ENCODE measurements at places on chromosomes 6 and 20. TPM values are rescaled to one million over a fixed set of nuclear protein-coding genes. Genes with fewer than 3 reads are reported as not detected.

Gene ARMC2
- total RNA-seq, result 11.0 TPM

Gene HCRTR2
- total RNA-seq, result not detected

Gene RAD21L1
- not detected for total RNA-seq

Gene IRF4
- 0.89 TPM for total RNA-seq

Gene RNF182
- 0.19 TPM for total RNA-seq

Gene DEFB132
- total RNA-seq, result not detected

DNA sequence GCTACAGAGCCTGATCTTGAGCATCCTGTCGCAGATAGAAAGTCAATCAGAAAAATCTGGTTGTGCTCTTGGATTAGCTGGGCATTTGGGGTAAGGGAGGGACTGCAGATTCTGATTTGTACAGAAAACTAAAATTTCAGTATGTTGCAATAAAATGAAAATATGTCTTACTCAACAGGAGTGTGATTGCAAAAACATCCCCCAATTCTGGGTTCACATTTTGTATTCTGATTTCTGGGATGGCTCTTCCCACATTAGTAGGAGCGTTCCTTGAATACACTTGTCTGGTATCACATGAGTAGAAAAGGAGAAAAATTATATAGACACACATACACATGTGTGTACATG, 40.5 kb downstream of the PANK2 start:
- DNase-seq, result no peak

- DNase-seq, result no peak
Measured at GRCh38 chr6:42049116-42049809, 1.1 kb upstream of the TAF8 start.

DNA sequence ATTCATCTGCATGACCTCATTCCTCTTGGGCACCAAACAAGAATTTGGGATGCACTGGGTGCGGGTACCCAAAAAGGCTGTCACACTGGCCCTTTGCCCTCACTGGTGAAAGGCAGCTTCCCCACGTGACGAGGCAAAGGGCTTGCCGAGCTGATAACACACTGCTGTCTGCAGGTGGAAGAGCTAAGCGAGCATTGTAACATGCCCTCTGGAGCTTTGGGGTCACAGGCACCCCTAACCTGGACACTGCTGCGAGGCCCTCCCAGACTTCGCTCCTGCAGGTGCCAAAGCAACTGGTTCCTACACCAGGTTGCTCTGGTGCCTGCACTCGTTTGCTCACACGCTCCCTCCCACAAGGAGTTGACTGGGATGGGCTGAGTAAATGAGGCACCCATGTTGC, 1595.7 kb downstream of the HACE1 start:
- DNase-seq, result no peak

GRCh38 chr6:42402184-42402583, 49.5 kb downstream of the TRERF1 start:
- no peak for DNase-seq

GRCh38 chr6:38115626-38116008, 296.1 kb downstream of the ZFAND3 start:
- no peak for DNase-seq

- DNase-seq, result no peak
Measured at GRCh38 chr20:48696671-48697070, 131.1 kb downstream of the PREX1 start.

- no peak for DNase-seq
Measured at GRCh38 chr6:140203661-140204147, 829.3 kb upstream of the CITED2 start.

- DNase-seq, result no peak
Measured at GRCh38 chr6:4350567-4351519, 215.5 kb upstream of the ECI2 start.

DNA sequence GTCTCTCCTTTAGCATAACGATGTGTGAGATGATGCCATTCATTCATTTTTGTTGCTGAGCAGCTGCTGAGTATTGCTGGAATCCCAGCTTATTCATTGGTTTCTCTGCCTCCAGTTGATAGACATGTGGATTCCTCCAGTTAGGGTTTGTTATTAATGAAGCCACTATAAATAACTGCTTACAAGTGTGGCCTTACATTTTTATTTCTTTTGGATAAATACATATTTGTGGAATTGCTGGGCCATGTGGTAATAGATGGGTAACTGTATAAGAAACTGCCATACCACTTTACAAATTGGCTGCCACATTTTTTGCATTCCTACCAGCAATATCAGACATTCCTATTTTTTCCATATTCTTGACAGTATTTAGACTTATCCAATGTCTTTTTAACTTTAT, 2.6 kb upstream of the HLA-B start:
- no peak for DNase-seq

DNA sequence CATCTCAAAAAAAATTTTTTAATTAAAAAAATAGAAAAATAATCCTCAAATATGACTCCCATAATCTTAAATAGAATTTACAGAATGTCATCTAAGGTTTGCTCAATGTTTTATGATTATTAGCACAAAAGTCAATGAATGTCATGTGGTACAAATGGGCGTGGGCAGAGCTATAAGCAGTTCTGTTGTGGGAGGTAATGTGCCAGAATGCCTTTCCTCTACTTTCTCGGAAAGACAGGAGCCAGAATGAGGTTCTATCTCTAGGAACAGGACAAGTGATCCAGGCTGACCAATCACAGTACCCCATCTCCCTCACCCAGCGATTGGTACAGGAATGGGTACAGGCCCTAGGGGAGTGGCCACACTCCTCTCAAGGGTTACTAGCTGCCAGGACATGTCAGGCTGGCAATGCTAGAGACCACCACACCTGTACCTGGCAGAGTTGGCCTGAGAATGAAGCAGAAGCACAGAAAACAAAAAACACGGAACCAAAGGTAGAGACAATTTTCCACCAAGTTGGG, 15.1 kb downstream of the RALGAPA2 start:
- no peak for DNase-seq

GRCh38 chr6:43481591-43482236, 4.3 kb downstream of the TJAP1 start:
- DNase-seq, result no peak

GRCh38 chr6:346386-347030, 45.0 kb upstream of the IRF4 start:
- no peak for DNase-seq

DNA sequence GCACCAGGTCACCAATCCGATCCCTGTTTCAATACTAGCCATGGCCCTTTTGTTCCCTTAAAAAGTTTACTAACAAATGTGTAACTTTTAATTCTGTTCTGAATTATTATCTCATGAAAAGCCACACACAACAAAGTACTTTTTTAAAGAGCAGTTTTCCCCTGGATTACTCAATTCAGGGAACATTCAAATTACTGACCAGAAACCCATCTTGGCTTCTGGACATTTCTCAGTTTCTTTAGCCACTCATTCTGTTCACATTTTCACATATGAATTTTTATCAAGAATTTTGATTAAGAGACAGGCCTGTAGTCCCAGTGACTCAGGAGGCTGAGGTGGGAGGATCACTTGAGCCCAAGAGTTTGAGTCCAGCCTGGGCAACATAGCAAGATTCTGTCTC, 47.4 kb downstream of the INSM1 start:
- DNase-seq, result no peak

GRCh38 chr20:64035066-64035932, 683 bp upstream of the C20orf204 start:
- no peak for DNase-seq

DNA sequence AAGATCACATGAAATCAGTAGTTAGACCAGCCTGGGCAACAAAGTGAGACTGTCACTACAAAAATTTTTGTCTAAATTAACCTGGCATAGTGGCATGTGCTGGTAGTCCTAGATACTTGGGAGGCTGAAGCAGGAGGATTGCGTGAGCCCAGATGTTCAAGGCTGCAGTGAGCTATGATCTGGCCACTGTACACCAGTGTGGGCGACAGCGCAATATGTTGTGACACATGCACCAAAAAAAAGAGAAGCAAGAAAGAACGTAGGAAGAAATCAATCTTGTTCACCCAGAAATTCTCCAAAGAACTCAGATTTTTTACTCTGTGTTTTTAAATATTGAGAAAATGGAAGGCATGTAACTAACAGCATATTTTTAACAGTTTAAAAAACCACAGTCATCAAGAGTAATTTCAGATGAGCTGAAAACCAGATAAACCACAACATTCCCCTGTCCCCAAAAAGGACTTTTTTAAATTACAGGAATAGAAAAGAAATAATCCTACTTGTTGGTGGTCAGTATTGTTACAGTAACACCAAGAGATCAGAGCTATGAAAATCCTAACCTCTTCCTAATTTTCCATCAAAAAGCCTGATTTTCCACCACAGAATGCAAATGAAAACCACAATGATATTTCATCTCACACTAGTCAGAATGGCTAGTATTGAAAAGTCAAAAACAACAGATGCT, 240.2 kb downstream of the KHDC1L start:
- no peak for DNase-seq

GRCh38 chr6:98946266-98946878, 1.4 kb downstream of the FBXL4 start:
- DNase-seq, result no peak

GRCh38 chr20:406200-407132, 1.6 kb upstream of the RBCK1 start:
- DNase-seq, result no peak

DNA sequence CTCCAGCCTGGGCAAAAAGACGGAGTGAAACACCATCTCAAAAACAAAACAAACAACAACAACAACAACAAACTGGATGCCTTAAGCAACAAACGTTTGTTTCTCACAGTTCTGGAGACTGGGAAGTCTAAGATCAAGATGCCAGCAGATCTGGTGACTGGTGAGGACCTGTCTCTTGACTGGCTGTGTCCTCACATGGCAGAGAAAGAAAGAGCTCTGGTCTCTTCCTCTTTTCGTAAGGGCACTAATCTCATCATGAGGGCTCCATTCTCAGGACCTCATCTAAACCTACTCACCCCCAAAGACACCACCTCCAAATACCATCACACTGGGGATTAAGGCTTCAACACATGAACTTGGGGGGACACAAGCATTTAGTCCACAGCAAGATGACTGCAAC, 13.5 kb upstream of the GFOD1 start:
- no peak for DNase-seq

DNA sequence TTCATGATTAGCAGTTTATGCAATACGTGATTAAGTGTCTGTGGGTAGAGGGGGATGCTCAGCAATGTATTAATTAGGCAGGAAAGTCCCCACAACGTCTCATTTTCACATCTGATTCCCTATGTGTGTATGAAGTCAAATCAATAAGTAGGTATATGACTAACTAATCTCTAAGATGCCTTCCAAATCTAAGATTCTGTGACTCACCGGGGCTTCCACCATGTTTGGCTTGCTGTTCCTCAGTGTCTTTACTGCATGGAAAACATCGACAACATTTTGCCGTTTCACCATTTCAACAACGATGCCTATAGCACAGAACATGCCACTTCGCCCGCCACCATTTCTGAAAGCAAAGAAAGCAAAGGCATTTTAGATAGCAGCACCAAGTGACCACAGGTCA, 72.0 kb upstream of the THEMIS start:
- no peak for DNase-seq

DNA sequence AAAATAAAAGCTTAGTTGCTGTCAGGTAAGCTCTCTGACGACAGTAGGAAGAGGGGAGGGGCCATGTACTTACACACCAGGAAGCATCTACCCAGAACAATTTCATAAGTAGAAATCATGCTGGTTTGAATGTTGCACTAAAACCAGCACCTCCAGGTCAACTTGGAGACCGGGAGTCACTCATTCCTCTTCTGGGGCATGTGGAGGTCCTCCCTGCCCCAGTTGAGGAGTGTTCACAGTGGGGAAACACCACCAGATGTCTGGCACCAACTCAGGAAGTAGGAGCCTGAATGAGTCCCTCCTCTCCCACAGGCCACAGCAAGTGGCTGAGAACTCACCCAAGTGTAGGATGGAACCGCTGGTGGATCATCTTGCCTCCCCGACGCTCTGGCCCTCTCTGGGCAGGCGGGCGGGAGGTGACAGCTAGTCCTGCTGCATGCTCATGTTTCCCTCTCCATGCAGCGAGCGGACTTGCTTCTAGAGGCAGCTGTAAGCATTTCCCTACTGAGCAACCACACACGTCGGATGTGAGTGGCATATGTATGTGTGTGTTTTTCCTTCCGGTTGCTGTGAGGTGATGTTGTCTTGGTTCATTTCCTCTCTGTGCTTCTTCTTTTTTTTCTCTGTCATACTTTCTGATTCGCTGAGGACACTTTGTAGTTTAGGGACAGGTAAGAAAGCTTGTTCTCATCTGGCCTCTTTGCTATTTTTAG, 149.5 kb upstream of the NEDD9 start:
- peak; percentile 83 for DNase-seq

- no peak for DNase-seq
Measured at GRCh38 chr20:32439132-32439829, 81.2 kb downstream of the ASXL1 start.

DNA sequence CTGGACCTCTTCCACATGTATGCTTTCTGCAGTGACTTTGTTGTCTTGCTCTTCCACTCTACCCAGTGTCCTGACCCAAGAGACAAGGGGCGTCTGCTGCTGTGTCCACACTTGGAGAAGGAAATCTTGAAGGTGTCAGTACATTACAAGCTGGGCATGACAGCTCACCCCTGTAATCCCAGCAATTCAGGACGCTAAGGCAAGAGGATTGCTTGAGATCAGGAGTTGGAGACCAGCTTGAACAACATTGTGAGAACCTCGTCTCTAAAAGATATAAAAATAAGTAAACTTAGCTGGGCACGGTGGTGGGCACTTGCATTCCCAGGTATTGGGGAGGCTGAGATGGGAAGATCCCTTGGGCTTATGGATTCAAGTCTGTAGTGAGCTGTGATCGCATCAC, 5.8 kb upstream of the HLA-B start:
- no peak for DNase-seq

GRCh38 chr6:98335594-98335993, 498.8 kb upstream of the POU3F2 start:
- no peak for DNase-seq

DNA sequence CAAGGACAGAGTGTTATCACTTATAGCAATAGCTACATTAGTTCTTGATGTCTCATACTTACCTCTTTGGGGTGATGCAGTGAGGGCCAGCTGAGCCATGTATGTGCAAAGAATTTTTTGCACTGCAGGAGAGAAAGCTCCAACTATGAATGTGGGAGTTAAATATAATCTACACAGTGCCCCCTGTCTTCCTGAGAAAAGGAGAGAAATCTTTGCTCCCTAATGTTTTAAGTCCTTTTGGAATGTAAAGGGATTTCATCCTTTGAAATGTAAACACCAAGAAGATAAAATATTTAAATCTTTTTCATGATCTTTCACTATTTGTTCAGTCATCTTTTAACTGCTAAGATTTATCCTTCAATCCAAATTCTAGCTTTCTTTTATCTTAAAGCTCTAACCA, 822.1 kb downstream of the TENT5A start:
- DNase-seq, result no peak

DNA sequence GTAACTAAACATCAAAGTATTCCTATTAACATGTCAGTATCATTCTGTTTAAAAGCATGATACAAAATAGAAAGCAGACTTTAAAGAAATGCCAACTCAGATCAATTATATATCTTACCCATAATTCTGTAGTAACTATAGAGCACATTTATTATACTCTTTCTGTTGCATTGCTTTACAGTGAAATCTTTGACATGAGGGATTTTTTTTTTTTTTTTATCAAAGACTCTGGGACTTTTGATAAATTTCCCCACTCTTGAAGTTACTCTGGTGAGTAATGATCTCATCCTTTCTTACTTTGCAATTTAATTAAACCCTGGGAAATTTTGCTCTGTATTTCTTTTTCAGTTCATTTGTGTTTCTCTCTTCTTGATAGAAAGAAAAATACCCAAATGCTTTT, 17.4 kb downstream of the ADGRF4 start:
- DNase-seq, result no peak

Measured in cardiac septum (tissue), 1 donor.